ENCODE measurements at places on chromosomes 4 and X. TPM values are rescaled to one million over a fixed set of nuclear protein-coding genes. Genes with fewer than 3 reads are reported as not detected.

The ELF4 gene
- 26.5 TPM for total RNA-seq

The SLITRK4 gene
- not detected for total RNA-seq

The MAGEB2 gene
- total RNA-seq, result not detected

The XAGE1A gene
- total RNA-seq, result not detected

The GABRQ gene
- total RNA-seq, result not detected

The TMEM150C gene
- total RNA-seq, result 0.24 TPM

The ASMT gene
- not detected for total RNA-seq
